ENCODE measurements at places on chromosomes 13 and 19. TPM values are rescaled to one million over a fixed set of nuclear protein-coding genes. Genes with fewer than 3 reads are reported as not detected.

- peaks cover 51% of the 10 kb centered on the region for H3K27me3 ChIP-seq
- DNase-seq, result no peak
- H3K27ac ChIP-seq, result no peak overlapping the region
- no peak overlapping the region for H3K4me3 ChIP-seq
These were observed 34.9 kb upstream of the FLT1 start for GRCh38 chr13:28529836-28530235.

DNA sequence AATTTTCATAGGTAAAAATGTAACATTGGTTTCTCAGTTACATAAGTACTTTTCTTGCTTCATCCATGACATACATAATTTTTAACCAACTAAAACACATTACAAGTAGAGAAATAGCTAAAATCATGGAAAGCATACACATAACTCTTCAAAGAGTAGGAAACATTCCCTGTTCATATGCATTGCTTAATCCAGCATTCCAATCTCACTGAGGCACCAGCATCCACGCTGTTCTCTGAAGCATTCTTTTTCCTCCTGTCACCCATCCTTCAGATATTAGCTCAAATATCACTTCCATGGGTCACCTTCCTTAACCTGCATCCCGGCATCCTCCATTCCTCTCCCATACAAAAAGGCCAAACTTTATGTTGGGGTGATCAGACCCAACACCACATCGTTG is 79.1 kb downstream of the ZNF254 start:
- peaks cover 18% of the 10 kb centered on the region for H3K36me3 ChIP-seq
- H3K27ac ChIP-seq, result no peak overlapping the region
- no peak overlapping the region for H3K4me3 ChIP-seq
- H3K27me3 ChIP-seq, result no peaks in the 10 kb centered on the region
- no peaks in the 10 kb centered on the region for H3K4me1 ChIP-seq

GRCh38 chr19:43725468-43725867 is 9.6 kb downstream of the IRGC start:
- no peak for DNase-seq
- H3K27me3 ChIP-seq, result no peaks in the 10 kb centered on the region
- H3K4me3 ChIP-seq, result no peak overlapping the region
- peaks cover 5% of the 10 kb centered on the region for H3K4me1 ChIP-seq

The GDF15 gene
- not detected for total RNA-seq

Measured in activated naive CD8-positive, alpha-beta T cell treated with anti-CD3 and anti-CD28 coated beads for 36 hours (primary cell).